ENCODE measurements at places on chromosomes 13 and 19.

- no peak for DNase-seq
These were observed 7.0 kb downstream of the NUMBL start for GRCh38 chr19:40683437-40683836.

DNA sequence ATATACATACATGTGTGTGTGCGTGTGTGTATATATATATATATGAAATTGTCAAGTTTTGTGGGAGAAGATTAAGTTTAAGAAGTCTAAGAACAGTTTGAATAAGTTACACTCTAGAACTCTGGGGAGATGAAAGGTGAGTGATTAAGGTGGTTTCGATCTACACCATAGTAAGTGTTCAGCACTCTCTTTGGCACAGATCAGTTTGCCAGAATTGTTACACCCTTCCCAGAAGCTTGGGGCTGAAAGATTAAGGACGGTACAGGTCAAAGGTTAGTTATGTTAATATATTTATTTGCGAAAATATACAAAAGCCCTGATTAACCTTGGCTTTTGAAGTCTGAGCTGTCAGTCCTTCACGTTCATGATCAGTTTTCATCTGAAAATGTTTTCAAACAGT, 309.1 kb downstream of the KLF5 start:
- no peak for DNase-seq

GRCh38 chr19:55454787-55455243, 6.6 kb downstream of the ISOC2 start:
- DNase-seq: no peak

DNA sequence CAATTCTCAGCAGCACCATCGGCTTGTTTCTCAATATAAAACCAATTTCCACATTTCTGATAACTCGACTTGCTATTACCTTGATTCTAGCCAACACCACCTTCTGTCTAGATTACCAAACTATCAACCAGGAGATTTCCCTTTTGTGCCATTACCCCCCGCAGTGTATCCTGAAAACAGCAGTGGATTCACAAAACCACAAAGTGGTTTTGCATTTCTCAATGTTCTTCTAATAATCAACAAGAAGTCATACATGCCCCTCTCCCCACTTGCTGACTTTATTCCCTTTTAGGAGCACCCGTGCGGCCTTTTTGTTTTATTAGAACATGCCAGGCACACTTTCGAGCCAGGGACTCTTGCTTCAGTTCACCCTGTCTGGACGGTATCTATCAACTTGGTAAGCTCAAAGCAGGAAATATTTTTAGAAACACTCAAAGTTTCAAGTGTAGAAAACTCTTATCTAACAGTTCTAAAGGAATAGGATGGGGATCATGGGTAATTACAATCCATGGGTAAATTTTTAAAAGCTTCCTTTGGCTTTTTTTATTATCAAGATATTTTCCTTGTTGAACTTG, 967.4 kb downstream of the EFNB2 start:
- DNase-seq: no peak

GRCh38 chr19:10760273-10760944, 42.5 kb downstream of the DNM2 start:
- DNase-seq: no peak

- no peak for DNase-seq
These were observed 787 bp downstream of the ZNF580 start for GRCh38 chr19:55641426-55642152.

DNA sequence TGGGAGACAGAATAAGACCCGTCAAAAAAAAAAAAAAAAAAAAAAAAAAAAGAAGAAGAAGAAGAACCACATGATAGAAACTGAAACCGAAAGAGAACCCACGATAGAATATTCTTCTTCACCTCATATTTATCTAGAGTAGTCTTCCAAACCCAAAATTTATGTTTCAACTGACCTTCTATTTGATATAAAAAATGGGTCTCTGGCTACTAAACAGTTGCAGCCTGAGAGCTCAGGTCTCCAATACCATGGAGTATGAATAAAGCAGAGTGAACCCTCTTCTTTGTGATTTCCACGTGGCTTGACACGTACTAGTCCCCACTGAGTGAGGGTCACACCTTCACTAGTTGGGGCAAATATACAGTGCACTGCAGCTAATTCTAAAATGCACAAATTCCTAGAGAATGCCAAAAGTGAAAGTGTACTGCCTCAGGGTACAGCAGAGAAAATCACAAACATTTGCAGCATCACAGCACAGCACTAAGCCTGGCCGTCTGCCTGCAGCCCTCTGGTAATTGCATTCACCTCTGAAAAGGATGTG, 30.8 kb upstream of the RFC3 start:
- DNase-seq: no peak

DNA sequence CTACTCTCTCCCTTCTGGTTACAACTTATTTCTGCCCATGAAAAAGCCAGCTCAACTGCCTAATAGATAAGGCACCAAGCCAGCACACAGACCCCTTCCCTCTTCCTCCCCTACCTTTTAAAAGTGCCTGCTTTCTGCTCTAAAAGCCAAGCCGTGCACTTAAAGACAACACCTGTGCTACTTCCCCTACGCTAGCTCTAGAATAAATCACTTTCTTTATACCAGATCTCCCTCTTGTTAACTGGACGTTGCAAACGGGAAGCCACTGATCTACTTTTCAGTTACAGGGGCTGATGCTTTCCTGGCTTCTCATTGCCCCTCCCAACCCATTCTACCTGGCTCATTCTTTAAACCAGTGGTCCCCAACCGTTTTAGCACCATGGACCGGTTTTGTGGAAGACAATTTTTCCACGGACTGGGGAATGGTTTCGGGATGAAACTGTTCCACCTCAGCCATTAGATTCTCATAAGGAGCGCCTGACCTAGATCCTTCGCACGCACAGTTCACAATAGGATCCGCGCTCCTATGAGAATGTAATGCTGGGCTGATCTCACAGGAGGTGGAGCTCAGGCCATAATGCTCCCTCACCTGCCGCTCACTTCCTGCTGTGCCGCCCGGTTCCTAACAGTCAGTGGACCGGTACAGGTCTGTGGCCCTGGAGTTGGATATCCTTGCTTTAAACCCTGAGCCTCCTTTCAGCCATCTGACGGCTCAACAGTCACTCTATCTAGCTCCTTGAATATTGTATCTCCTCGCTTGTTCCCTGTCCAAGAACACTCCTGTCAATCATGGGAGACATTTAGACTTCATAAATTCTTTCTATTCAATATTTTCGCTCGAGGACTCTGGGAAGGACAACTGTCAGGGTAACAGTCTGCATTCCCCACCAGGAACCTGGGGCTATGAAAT, 841 bp upstream of the ZNF223 start:
- no peak for DNase-seq

DNA sequence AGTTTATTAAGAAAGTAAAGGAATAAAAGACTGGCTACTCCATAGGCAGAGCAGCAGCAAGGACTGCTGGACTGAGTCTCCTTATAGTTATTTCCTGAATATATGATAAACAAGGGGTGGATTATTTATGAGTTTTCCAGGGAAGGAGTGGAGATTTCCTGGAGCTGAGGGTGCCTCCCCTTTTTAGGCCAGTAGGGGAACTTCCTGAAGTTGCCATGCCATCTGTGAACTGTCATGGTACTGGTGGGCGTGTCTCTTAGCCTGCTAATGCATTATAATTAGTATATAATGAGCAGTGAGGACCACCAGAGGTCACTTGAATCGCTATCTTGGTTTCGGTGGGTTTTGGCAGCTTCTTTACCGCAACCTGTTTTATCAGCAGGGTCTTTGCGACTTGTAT, 13.5 kb downstream of the ZSCAN5A start:
- no peak for DNase-seq

DNA sequence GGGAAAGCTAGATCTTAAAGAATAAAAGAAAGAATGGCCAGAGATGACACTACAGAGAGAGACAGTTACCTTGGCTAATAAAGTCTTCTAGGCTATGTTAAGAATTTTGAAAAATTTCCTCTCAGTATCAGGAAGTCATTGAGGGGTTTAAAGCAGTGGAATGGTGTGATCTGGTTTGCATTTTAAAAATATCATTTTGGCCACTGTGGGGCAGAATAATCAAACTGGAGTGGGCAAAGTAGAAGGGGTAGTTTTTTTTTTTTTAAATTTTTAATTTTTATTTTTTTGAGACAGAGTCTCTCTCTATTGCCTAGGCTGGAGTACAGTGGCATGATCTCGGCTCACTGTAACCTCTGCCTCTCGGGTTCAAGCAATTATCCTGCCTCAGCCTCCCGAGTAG, 4.4 kb upstream of the CNMD start:
- no peak for DNase-seq

DNA sequence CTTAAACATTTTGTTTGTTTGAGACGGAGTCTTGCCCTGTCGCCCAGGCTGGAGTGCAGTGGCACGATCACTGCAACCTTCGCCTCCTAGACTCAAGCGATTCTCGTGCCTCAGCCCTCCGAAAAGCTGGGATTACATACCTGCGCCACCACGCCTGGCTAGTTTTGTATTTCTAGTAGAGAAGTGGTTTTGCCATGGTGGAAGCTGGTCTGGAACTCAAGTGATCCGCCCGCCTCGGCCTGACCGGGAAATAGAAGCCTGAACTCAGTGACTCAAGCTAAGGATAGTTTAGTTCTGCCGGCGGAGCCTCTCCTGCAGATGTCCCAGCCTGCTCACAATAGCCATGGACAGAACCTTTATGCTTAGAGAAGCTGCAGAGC, 53.0 kb upstream of the ZNF254 start:
- DNase-seq: no peak

GRCh38 chr13:113445791-113446487, 7.3 kb downstream of the ADPRHL1 start:
- no peak for DNase-seq

DNA sequence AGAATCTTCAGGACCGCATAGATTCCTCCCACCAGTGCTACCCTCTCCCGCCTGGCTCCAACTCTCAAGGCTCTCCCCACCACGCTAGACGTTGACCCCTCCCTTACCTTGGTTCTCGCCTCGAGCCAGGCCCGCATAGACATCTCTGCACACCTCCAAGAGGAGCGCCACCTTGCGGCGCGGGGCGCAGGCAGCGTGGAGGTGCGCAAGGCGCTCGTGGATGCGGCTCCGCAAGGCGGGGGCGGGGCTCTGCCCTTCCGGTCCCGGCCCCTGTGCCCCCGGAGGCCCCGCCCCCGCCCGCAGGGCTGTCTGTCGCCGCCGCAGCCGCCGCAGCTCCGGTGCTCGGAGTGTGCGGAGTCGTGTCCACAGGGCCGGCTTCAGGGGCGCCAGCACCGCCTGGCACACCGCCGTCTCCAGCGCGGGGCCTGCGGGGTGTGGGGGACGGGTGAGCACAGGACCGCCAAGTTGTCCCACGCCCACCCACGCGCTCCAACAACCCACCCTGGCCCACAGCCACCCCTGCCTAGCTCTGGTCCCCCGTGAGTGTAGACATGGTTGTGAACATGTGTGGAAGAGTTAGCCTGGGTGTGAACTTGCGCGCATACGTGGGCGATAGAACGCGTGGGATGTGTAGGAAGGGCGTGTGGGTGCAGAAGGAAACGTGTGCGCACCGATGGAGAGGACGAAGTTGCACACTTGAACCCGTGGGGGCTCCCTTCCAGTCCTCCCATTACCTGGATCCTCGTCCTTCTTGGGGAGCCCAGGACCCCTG, 8.1 kb downstream of the RINL start:
- DNase-seq: peak; percentile 37

- DNase-seq: no peak
These were observed 190.4 kb upstream of the HTR2A start for GRCh38 chr13:47087241-47087640.

DNA sequence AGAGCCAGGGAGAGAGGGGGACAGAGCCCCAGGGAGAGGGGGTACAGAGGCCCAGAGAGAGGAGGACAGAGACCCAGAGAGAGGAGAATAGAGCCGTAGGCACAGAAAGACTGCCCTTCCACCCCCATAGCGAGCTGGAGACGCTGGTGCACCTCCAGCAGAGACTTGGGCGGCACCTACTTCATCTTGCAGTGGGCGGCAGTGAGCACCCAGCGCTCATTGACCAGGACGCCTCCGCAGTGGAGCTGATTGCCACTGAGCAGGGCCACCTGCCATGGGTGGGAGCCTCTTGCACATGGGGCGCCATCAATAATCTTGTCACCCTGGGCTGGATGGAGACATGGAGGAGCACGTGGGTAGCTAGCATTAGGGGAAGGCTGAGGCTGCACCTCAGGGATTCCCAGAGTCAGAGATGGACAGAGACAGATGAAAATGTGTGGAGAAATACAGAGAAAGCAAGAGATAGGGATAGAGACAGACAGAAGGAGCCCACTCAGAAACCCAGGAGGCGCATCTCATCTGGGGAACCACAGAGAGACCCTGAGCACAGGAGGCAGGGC, 2.0 kb downstream of the KLK7 start:
- DNase-seq: no peak

DNA sequence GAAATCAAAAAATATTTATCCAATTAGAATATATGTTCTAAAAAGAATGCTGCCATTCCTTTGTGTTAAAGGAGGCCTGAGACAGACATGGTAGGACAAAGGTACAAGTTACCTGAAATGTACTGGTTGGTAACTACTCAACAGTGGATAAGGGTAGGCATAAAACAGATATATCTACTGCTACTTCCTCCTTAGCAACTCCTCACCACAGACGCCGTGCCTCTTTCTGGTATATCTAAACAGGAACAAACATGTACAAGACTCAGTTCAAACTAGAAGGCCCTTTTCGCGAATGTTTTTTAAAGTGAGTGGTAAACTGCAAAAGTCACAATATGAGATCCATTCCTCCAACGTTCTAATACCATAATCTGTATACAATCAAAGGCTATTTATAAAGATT, 86.9 kb downstream of the TBC1D4 start:
- DNase-seq: no peak

DNA sequence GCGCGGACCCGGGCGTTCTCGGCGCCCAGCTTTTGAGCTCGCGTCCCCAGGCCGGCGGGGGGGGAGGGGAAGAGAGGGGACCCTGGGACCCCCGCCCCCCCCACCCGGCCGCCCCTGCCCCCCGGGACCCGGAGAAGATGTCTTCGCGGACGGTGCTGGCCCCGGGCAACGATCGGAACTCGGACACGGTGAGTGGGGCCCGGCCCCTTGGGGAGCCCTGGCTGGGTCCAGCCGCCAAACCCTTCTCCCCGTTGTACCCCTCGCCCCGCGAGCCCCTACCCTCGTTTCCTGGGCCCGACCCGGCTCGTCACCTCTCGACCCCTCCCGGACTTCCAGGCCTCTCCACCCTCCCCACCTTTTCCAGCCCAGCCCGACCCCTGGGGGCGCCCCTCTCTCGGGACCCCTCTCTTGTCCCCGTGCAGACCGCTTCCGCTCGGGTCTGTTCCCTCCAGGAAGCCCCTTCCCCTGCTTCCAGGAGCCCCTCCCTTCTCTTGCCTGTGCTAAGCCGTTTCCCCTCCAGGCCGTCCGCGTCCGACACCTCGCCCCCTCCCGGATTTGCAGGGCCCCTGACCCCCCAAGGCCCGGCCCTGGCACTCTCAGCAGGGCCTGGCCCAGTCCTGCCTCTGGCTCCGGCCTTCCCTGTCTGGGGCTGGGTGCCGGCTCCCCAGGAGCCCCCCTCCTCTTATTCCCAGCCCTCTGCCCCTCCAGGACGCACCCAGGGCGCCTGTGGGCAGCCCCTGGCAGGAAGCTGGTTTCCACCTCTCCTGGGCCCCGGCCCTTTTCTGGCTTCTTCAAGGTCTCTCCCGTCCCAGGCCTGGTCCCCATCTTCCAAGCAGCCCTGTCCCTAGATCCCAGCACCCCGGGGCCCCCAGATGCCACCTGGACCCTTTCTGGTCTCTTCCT, 632 bp downstream of the MARK4 start:
- DNase-seq: no peak

Measured in esophagus squamous epithelium (tissue), 5 donors.